Stimulated activated CD4-positive, alpha-beta T cell treated with anti-CD3 and anti-CD28 coated beads, Interleukin-1b, Interleukin-23, amount 100 ng/mL, for 24 hours (primary cell): ENCODE measurements at places on chromosomes 6 and 20.

GRCh38 chr6:75503291-75503690 lies 9.7 kb upstream of the FILIP1 start:
- no peak for DNase-seq

DNA sequence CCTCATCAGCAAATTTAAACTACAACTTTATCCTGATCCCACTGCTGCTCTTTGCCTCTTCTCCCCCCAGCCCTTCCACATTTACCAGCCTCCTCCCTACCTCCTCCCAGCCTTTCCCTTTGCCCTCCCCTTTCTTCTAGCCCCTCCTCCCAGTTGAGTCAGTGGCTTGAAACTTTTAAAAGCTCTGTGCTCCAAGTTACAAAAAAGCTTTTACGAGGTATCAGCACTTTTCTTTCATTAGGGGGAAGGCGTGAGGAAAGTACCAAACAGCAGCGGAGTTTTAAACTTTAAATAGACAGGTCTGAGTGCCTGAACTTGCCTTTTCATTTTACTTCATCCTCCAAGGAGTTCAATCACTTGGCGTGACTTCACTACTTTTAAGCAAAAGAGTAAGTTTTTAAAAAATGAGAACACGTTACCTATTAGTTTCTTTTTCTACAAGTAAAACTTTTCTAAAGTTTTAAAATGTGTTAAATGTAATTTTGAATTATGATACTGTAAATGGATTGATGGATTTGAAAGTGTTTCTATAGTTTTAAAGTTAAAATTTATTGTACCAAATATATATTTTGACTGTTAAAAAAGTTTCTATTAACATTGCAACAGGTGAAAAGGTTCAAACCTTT lies at the start of gene GJA1:
GJA1 (plus strand) TSS at position 203 of the 626 bp plus-strand sequence. CDS start 11,202 bp downstream, outside the sequence.
- DNase-seq: no peak

DNA sequence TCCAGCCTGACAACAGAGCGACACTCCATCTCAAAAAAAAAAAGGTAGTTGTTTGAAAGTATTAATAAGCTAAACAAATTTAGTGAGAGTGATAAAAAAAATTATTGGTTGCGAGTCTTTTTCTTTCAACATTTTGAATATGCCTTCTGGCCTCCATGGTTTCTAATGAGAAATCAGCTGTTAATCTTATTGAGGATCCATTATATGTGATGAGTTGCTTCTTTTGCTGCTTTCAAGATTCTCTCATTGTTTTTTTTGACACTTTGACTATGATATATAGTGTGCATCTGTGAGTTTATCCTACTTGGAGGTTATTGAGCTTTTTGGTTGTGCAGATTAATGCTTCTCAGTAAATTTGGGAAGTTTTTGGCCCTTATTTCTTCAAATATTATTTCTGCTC lies 15.6 kb upstream of the CMTR1 start:
- no peak for DNase-seq

GRCh38 chr6:40733770-40734396 lies 146.7 kb upstream of the LRFN2 start:
- DNase-seq: no peak

GRCh38 chr6:166707045-166707444 lies 80.0 kb upstream of the RPS6KA2 start:
- no peak for DNase-seq

GRCh38 chr20:38164069-38164468 lies 1.0 kb downstream of the TGM2 start:
- DNase-seq: no peak

- DNase-seq: no peak
Measured at GRCh38 chr6:134707342-134708031, 242.4 kb downstream of the ALDH8A1 start.

DNA sequence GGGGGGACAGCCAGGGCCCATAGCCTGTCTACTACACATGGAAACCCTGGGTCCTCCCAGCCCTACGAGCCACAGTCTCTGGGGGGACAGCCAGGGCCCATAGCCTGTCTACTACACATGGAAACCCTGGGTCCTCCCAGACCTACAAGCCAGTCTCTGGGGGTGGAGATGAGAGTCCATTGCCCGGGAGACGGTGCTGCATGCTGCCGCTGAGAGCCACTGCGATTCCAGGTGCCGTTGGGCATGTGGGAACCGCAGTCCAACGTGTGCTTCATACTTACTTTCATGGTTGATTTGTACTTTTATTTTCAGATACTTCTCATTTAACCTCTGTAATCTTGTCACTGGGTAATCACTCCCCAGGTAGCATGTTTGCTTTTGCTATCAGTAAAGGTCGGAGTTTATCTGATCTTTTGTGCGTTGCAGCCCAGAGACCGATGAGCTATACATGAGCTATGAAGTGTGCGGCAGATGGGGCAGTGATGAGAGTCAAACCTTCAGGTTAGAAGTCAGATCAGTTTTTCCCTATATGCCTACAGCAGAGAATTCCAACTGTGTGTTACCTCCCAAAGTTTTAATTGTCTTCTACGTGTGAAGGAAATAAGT lies 58.2 kb downstream of the SMOC2 start:
- no peak for DNase-seq

DNA sequence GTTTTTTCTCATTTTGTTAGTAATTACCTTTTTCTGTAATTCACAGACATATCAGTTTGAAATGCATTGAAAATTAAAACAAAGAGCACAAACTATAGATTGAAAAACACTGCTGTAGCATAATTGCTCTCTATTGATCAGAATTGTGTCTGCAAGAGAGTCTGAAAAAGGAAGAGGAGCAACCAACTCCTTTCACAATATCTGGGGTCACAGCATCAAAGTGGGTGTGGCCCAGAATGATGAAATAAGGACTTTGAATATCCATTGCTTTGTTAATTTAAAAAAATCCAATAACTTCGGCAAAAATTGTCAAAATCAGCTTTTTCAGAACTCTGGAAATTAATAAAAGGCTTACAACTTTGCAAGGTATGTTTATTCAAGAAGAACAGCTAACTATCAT lies 99.2 kb downstream of the MYLK4 start:
- no peak for DNase-seq

DNA sequence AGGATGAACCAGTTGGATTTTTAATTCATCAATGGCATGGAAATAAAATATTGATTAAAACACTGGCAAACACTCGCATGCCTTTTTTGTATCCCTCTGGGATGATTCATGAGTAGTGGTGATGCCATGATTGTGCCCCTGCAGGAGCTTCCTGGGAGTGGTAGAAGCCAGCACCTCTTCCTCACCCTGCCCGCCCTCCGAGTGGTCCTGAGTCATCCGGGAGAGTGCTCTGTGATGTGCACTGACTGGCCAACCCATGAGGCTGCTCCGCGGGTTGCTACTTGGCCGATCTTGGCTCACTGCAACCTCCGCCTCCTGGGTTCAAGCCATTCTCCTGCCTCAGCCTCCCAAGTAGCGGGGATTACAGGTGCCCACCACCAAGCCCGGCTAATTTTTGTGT lies 27.4 kb downstream of the GJA10 start:
- no peak for DNase-seq

GRCh38 chr6:6685249-6686040 lies 96.9 kb downstream of the LY86 start:
- DNase-seq: no peak

DNA sequence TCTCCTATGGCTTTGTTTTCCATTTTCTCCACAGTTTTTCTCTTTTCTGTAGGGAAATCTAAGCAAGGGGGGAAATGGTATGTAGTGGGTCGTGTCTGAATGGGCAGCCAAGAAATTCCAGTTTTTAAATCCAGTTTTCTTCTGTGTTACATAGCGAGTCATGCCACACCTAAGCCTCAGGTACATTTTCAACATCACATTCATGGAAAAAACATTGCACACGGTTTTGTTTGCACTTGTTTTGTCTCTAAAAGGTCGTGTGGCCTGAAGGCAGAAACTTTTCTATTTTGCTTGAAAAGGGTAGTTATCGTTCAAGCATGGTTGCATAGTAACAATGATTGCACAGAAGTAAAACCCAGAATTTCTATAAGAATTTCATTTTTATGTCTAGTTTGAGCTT lies 70.5 kb downstream of the MOXD1 start:
- DNase-seq: no peak

DNA sequence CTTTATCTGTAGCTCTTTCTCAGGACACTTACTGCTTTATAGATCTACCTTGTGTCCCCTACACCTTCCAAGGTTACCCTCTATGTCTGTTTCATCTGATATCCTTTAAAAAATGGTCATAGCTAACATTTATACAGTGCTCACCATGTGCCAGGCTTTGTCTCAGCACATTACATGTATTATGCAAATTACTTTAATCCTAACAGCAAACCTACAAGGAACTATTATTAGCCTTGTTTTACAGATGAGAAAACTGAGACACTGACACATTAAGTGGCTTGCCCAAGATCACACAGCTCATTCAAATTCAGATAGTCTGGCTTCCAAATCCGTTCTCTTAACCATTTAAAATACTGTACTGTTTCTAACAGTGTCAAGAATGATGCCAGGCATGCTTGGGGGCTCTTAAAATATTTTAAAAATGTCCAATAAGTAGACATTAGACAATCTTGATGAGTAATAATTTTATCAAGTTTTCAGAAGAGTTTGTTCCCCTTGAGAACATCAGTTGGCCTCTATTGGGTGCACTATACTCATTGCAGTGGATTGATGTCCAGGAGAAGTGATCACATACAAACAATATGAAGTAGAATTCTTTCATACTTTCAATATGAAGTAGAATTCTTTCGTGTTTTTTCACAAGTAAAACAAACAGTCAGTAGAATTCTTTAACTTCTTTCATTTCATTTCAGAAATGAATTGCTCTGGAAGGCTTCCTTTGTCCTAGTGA lies 69.6 kb downstream of the DNAH8 start:
- no peak for DNase-seq

DNA sequence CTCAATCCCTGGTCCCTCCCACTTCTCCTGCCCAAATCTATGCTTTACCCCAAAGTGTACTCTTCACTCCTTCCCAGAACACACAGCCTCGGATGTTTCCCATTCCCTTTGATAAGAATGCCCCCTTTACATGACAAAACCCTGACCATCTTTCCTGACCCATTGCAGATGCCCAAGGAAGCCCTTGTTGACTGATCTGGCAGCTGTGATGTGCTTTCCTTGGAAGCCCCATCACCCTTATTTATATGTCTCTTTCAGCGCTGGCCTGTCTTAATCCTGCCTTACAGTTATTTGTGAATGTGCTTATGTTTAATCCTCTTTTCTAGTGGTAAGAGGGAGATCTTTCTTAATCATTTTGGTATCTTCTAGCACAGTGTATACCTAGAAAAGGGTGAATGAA lies 523.1 kb downstream of the CD83 start:
- DNase-seq: no peak

GRCh38 chr20:19403549-19403948 lies 191.1 kb downstream of the SLC24A3 start:
- DNase-seq: no peak

DNA sequence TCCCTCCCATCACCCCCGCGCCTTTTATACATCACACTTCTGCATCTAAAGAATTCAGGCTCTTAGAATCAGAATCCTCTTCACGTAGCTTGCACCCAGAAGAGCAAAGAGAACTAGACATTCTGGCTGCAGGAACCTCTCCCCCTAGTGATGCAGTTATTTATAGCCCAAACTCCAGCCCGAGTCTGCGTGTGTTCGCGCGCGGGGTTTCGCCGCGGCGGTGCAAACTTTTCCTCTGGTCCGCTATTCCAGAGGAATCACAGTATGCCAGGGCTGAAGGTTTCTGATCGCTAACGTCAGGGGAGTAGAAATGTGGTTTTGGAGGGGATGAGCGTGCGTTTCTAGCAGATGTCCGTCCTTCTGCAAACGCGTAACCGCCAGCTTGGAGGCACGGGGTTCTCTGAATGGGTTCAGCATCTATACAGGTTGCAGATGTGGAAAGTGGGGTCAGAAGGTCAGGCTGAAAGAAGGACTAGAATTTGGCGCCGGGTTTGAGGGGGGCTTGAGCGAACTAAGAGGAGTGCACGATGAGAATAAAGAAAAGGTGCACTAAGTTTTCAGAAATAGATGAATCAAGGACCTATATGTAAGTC lies 1.8 kb downstream of the EPHA7 start:
- no peak for DNase-seq

DNA sequence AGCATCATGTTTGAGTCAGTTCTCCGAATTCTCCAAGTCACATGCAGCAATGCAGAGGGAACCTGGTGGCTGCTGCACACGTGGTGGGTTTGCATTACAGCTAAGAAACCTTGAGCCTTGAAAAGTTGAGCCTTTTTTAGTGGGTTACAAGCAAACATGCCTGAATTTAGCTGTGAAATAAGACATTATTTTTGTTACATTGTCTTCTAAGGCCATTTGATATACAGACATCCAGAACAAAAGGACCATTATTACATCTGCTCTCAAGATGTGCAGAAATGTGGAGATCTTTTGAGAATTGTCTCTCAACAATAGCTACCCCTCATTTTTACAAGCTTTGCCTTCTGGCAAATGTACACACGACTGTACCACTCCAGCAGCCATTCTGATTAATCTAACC lies 720.5 kb upstream of the SLC35B3 start:
- no peak for DNase-seq

DNA sequence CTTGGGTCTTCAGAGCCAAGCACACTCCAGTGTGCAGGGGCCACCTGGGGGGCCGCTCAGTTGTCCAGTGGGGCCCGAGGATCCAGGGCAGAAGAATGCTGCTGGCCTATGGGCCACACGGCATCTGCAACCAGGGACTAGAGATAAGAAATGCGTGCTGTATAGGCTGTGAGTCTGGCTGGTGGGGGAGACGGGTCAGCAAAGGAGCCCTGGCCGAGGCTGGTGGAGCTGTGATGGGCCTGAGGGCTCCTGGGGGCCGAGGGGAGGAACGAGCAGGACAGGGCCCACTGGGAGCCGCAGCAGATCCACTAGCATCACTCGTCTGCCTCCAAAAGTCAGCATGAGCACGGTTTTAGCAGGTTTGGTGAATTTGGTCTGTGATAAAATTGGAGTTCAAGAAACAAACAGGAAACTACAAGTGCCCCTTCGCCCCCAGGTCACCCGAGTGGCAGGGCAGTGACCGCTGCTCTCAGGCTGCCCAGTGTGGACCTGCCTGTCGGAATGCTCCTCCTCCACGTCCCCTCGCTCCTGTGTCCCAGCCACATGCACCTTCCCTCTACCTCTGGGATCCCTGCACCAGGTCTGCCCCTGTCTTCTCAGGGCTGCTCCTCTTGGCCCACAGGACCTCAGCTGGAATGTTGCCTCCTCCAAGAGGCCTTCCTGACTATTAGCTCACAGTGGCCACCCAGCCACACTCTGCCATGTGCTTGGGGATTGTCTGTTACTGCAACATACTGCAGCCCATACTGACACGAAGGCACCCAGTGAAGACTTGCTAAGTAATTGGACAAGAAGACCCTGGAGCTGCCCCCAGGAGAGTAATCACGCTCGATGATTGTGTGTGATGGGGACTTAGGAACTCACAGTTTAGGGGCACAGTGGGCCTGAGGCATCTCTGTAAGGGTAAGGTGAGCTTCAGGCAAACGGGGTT lies 10.9 kb downstream of the ACSS1 start:
- DNase-seq: no peak
